Fibroblast of skin of scalp (primary cell): ENCODE measurements at places on chromosomes 3 and 15.

DNA sequence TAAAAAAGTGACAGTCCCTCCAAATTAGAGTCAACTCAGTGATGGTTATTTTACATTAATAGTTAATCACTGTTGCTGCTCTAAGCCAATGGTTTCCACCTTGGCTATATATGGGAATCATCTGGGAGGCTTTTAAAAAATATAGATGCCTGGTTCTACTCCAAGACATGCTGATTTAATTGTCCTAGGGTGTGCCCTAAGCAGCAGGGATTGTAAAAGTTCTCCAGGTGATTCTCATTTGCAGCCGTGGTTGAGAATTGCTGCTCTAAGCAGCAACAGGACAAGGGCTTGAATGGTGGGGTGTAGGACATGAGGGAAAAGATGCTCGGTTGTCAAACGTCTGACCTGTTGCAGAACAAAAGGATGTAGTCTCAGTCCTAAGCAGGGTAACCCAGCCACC is 405.1 kb upstream of the MCTP2 start:
- no peak for DNase-seq

DNA sequence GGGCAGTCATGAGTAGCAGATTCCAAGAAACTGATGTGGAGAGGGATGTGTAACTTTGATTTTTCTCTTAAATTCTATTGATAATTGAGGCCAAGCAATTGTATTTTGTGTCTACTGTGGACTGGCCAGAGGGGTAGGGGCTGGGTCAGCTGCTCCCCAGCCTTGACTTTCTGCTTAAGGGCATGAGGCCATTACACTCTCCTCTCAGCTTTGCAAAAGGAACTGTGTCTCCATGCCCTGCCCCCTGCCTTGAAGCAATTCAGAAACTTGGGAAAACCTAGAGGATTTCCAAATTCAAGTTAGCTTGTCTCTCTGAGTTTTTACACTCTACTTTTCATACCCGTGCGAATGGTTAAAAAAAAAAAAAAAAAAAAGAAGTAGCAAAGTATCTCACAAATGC is 38.6 kb downstream of the ONECUT1 start:
- no peak for DNase-seq

- no peak for DNase-seq
Measured at GRCh38 chr15:33309602-33310276, 1.0 kb upstream of the RYR3 start.

GRCh38 chr3:58800940-58801339 is 134.4 kb upstream of the FAM3D start:
- DNase-seq, result no peak

DNA sequence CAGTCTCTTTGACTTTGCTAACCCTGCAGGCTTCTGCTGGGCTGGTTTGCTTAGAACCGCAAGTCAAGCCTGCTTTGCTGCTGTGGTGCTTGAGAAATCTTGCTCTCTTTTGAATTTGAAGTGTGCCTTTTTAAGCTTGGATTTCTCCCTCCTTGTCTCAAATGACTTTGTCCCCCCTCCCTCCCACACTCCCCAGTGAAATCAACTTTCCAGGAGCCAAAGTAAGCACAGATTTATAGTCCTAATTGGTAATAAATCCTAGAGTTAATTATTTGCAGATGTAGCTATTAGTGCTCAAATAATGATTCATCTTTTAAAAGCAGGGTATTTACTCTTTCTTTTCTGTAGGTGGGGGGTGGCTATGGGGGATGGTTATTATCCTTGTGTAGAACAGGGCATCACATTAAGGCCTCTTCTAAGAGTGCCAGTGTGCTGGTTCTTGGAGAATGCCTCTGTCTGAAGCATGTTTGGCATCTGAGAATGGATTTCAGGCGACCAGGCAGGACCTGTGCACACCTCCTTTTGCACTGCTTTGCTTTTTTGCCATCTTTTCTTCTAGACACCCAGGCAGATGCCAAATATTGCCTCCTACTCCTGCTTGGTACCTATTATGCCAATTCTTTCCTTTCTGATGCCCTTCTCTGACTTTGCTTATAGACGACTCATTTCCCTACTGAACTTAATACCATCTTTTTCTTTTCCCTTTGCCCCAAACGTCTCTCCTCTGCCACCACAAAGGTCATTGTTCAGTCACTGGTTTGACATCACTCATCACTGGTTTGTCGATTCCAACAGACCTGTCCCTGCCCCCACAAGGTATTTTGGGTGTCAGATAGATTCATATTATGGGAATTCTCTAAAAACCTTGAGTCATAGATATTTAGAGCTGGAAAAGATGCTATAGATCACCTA is 50.7 kb downstream of the CLDN11 start:
- peak; percentile 81 for DNase-seq

DNA sequence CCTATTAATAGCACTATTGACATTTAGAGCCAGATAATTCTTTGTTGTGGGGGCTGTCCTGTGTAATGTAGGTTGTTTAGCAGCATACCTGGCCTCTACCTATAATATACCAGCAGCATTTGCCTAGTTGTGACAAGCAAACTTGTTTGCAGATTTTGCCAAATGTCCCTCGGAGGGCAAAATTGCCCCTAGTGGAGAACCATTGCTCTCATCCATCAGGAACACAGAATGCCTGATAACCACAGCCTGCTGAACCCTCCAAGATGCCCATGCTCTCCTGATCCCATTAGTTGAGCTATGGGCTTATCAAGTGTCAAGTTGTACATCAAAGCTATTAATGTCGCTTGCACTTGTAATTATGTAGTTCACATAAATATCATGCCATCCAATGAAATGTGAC is 15.0 kb upstream of the KBTBD8 start:
- DNase-seq, result no peak

DNA sequence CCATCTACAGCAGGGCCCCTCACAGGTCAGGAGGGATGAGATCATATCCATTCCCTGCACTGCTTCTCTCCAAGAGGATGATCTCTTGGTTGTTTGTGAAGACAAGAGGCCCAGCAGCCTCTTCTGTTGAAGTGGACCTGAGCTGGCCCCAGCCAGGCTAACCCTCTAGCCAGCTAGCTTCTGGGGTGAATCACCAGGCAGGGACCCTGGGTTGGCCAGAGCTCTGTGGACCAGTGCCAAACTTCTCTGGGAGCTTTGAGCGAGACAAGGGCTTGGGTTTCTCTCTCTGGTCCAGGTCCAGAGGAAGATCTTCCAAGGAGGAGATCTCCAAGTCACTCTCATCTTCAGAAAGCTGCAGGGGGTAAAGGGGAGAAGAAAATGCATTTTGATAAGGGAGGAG is 52.7 kb downstream of the CLDN18 start:
- peak; percentile 61 for DNase-seq

DNA sequence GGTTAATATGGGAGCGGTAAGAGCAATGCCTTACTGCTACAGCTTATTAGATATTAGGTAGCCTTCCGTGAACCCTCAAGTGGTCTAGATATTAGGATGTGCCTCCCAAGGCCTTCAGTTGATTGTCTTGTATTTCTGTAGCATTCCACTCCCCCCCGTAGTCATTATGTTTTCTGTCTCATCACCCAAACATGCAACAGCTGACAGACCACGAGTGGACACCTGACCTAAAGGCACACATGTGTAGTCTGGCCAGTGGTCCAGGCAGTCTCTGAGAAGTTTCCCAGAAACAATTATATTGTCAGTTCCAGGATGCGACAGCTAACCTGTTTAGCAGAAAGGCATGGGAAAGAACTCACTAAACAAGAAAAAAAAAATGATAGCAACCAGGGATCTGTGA is 1000.9 kb downstream of the AGBL1 start:
- no peak for DNase-seq

- DNase-seq, result peak; percentile 20
Measured at GRCh38 chr3:12643724-12644123, 20.2 kb downstream of the RAF1 start.

DNA sequence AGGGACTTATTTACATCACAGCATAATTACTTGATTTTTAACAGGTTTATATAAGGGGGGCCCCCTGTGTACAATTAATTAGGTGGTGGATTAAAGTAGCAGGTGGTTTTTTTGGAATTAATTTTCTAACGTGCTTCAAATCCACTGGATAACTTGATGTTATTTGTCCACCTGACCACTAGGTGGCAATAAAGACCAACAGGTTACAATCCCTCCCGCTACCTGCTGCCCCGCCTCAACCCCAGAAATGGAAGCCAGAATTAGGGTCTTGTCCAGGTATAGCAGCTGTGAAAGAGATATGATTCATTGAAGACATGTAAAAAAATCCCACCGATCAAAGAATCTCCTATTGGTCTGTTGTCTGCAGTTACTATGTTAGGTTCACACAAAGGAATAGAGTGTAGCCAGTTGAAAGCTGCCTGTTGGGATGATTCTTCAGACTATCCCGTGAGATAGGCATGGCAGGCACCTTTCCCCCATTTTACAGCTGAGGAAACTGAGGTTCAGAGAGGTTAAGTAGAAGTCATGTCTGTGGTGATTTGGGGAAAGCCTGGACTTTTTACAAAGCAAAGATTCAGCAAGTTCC is 44.0 kb downstream of the MFSD1 start:
- DNase-seq, result peak; percentile 17

DNA sequence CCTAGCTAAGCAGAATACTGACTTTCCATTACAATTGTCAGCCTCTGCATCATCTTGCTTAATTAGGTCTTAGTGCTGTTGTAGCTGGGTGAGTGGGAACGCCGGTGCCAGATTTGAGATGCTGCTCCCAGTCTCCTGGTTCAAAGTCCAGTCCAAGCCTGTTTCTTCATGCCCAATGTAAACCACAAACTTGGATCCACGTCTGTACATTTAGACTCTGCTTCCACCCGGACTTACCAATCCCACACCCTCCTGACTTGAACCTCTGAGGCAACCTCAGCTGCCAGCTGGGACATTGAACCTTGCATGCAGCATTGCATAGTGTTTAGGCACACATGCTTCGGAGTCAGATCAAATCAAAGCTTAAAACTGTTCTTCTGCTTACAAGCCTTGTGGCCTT is 43.0 kb downstream of the BCL2L10 start:
- DNase-seq, result no peak

DNA sequence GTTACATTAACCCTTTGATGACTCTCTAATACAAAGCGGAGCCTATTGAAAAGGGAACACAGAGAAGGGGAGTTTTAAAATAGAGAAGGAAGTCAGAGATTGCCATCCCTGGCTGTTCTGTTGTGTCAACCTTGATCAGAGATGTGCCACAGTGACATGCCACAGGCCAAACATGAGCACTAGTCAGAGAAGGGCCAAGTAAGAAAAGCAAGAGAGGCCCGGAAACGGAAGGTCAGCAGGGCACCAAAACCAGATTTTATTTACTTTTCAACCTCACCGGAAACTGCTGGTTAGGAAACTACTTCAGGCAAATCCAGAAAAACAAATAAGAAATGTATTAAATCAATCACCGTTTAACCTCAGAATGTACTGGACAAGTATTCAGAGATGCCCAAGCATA is 171.8 kb downstream of the ALCAM start:
- no peak for DNase-seq

GRCh38 chr3:19775765-19776164 is 158.3 kb downstream of the EFHB start:
- DNase-seq, result no peak

GRCh38 chr3:143849854-143850549 is 1.7 kb upstream of the SLC9A9 start:
- DNase-seq, result peak; percentile 77
